Sciatic nerve (tissue), 2 donors: ENCODE measurements at places on chromosomes 7 and 10.
A peak's percentile ranks its signal among the peaks of the same experiment; 100 is the strongest.

- DNase-seq: no peak
Measured at GRCh38 chr7:44769776-44770294, 21.2 kb downstream of the ZMIZ2 start.

DNA sequence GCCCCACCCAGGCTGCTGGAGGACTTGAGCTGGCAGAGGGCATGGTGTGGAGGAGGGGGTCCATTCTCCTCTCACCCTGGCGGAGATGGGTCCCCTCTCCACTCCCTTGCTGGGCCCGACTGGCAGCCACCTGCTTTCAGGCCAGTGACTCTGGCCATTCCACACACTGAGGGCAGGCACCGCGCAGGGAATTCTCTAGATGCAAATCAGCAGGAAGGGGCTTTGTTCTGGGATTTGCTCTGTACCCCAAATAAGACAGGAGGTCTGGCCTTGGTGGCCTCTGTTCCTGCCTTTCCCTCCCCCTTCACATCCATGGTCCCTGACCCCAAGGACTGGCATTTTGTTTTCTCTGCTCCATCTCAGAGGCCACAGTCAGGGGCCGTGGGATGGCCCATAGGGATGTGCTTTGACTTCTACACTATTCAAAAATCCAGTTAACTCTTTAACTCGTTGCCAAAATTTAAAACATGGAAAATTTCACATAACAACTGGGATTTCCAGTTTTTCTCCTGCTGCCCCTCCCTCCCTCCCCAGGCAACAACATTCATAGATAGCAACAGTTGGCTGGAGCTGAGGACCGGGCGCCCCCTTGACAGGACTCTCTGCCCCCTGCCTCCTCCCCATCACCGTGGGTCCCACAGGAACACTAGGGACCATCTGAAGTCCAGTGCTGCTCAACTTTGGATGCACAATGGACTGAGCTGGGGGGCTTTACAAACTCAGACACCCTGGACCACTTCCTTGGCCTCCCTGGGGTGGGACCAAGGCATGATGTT, 33.9 kb downstream of the PPIF start:
- DNase-seq: peak; percentile 59

DNA sequence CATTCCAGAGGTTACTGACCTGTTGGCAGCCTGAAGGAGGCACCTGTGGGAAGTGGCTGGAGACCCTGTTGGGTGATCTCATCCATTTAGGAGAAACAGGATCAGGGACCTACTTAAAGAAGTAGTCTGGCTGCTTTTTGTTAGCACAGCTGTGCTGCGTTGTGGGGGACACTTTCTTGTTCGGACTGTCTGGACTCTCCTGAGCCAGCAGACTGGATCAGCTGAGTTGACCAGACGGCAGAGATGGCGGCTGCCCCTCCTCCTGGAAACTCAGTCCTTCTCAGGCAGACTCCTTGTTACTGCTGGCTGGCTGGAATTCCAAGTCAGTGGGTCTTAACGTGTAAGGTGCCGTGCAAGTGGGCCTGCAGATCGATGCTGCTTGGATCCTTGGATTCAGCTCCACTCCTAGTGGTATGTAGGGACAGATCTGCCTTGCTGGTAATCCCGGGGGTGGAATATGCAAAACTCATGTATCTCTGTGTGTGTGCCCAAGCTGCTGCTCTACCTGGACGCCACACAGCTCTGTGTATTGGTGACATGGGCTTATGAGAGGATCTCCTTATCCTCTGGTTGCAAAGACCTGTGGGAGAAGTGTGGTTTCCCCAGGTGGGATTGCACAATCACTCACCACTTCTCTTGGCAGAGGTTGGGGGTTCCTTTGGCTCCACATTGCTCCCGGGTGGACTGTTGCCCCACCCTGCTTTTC, 87.3 kb downstream of the CCSER2 start:
- no peak for DNase-seq

DNA sequence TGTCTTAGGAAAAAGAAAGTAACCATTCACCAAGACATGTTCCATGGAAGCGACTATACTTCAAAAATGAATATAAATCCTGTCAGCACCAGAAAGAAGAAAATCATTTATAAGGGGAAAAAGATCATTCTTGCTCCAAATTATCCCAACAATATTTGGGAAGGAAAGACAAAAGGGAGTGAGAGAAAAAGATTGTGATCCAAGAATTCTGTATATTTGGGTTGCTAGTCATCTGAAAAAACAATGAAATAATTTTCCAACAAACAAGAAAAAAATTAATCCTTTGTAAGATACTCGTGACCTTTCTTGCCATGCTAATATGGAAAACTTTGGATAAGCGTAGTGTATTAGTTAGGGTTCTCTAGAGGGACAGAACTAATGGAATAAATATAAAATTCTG, 163.2 kb upstream of the ZNF32 start:
- no peak for DNase-seq

DNA sequence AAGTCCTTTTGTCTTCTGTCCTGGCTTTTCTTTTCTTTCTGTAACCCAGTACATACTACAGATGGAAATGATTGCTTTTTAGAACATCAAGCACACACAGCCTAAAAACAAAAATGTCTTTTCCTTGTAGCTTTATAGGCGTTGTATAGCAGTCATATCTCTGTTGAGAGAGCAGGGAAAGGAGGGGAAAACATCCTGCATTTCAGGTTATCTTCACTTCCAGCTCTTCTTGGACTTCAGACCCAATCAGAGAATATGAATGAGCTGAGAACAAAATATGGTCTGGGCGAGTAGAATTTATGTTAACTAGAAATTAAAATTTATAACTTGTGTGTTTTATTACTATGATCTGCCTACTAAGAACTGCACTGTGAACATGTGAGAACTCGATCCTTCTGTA, 14.7 kb downstream of the TMEM60 start:
- DNase-seq: no peak

GRCh38 chr10:112191791-112192190, 8.2 kb upstream of the GPAM start:
- DNase-seq: no peak

- DNase-seq: no peak
Measured at GRCh38 chr10:34646331-34646730, 168.8 kb downstream of the PARD3 start.

DNA sequence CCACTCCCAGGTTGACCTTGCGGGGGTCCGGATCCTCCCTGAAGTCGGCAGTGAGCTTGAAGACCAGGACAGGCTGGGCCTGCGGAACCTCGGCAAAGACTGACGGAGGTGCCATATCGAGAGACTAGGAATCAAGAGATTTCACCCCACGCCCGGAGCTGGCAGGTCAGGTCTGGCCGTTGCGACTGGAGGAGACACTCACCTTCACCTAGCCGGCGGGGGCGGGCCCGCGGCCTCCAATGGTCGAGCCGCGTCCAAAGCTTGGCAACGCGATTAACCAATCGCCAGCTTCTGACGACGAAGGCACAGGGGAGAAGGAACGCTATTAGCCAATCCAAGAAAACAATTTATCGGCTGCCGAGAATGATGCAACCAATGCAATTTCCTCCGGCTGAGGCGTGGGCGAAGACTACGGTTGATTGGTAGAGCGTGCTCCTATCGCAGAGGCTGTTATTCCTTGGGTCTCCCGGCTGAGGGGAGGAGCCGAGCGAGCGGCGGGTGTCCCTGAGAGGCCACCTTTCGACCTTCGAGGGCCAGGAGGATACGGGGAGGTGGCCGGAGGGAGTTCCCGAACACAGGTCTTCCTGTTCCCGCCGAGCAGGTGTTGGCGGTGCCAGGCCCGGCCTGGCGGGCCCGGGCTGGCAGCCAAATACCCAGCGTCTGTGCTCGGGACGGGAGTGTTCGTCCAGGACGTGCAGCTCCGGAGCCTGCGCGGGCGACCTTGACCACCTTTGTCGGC, at the start of gene GOT1:
Gene GOT1, minus strand, starts transcription at position 174 of the 739 bp plus-strand sequence. Its CDS starts 59 bp downstream, at position 115.
- DNase-seq: peak; percentile 96

- no peak for DNase-seq
Measured at GRCh38 chr7:124930655-124931597, 1.3 kb upstream of the POT1 start.

- DNase-seq: peak; percentile 79
Measured at GRCh38 chr10:3785851-3786271, 852 bp upstream of the KLF6 start.

- DNase-seq: no peak
Measured at GRCh38 chr10:112680586-112680985, 233.6 kb downstream of the VTI1A start.

DNA sequence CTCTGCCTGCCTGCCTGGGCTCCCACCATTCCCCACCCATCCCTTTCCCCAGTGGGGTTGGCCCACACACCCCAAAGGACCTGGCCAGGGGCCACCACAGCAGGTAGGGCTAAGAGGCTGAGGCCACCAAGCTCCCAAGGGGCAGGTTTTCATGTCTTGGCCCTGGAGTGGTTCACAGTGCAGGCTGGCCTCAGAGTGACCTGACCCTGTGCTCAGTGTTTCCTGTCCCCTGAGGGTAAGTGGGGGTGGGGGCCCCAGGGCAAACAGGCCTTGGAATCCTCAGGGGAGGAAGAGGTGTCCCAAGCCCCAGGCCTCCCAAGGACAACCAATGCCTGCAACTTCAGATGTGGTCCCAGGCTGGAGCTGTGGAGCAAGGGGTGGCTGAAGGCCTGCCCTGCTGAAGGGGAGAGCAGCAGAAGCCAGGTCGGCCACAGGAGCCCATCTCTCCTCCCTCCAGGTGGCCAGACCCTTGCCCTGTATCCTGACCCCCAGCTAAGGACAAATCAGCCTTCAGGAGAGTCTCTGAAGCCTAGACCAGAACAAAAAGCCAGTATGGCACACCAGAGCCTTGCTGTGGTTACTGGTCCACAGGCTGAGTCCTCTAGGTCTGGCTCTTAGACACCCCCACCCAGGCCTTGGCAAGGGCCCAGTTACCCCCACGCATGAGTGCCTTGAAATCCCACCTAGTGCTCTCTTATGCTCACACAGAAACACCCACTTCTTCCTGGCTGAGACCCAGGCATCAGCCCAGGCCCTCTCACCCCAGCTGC, 27.6 kb downstream of the POLL start:
- DNase-seq: no peak

DNA sequence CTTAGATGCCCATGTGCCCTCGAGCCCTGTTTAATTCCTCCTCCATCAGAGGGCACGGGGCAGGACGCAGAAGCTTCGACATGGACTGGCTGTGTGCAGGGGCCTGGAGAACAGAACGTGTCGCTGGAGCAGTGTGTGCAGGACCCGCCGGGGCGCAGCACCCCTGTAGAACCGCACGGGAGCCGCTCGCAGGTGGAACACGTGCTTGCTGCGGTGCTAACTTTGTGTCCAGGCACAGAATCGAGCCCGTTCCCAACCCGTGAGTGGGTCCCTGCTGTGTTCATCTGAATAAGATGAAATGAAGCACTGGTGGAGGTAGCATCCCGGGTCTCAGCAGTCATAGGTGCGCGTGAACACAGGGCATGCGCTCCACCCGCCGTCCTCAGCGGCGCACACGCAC, 116.9 kb downstream of the WDR37 start:
- DNase-seq: peak; percentile 33

DNA sequence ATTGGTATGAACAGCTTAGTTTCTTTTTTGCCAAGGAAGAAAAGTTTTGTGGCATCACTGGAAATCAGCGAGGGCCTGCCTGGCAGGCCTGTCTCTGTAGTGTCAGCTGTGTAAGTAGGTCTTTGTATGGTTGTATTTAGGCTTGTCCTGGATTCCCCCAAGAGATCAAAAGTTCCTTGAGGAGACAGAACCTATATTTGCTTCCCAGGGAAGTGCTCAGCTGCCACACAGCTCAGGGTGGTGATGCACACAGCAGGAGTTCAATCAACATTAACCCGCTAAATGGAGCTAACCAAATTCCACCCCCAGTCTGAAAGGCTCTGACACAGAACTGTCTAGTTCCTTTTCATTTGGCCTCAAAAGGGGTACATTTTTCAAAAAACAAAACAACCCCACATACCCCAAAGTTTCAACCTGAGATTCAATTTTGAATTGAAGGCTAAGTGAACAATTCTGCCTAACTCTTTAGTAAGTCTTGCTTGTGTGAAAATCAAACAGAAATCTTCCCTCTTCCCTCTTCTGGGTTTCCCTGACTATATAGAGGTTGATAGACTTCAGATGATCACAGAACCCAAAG, 124.4 kb downstream of the CLEC2L start:
- no peak for DNase-seq

DNA sequence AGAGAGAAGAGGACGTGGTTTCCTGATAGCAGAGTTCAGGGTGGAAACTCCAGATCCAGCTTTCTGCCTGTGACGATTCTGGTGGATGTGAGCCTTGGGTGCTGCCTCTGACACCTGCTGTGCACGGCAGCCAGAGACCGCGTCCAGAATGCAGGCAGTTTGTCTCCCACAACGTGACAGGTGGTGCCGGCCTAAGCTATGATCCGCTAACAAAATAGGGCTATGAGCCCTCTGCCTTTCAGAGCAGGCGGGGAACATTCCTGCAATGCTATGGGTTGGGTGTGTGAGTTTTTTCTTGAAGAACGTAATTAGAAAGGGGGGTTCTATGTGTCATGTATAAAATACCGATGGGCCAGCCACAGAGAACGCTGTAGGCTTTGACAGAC, 297.3 kb upstream of the PRKCQ start:
- DNase-seq: no peak

DNA sequence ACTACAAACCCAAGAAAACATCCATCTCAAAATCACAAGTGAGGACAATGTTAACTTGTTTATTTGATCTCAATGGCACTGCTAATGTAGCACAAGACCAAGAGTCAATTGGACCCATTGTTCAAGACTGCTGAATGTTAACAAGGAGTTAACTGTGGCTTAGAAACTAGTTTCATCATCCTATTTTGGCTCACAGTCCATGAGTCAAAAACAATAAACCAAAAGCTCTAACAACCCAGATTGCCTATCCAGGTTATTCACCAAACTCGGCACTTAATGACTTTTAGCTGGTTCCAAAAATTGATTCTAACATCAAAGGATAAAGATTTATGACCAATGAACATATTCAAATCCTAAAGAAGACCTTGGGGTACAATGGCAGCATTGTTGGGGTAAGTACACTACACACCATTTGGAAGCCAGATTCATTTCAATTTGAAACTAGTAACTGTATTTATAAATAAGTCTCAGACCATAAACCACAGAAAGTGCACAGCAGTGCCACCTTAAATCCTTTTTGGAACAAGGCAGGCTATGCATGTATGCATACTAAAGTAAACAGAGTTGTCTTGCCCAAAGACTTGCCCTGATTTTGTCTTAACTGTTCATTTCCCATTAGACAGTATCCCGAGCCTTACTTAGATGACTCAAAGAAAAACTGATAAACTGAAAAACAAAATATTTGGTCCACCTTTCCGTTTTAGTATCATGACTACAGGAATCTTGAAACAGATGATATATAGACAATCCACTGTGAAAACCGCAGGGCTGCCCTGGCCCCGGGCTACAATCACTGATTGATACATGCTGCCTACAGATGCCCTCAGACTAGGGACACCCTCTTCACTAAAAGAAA, 84.5 kb downstream of the SRPK2 start:
- DNase-seq: no peak

DNA sequence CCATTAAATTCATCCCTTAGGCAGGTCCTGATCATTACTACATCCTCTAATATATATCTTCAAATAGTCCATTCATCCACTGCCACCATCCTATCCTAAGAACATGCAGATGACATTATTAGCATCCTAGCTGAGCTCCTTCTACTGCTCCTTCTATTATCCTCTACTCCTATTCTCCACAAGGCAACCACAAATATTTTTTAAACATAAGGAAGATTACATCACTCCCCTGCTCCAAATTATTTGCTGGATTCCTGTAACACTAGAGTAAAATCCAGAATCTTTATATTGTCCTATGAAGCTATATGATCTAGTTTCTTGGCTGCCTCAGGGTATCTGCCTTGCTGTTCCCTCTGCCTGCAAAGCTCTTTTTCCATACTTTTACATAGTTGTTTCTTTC, 176.3 kb upstream of the SLC26A5 start:
- DNase-seq: no peak

- peak; percentile 85 for DNase-seq
Measured at GRCh38 chr10:103668351-103669242, 175.1 kb downstream of the NEURL1 start.
